Stimulated activated CD8-positive, alpha-beta memory T cell treated with anti-CD3 and anti-CD28 coated beads, Interleukin-15, amount 100 ng/mL, for 4 hours (primary cell): ENCODE measurements at places on chromosomes 2 and 18.

DNA sequence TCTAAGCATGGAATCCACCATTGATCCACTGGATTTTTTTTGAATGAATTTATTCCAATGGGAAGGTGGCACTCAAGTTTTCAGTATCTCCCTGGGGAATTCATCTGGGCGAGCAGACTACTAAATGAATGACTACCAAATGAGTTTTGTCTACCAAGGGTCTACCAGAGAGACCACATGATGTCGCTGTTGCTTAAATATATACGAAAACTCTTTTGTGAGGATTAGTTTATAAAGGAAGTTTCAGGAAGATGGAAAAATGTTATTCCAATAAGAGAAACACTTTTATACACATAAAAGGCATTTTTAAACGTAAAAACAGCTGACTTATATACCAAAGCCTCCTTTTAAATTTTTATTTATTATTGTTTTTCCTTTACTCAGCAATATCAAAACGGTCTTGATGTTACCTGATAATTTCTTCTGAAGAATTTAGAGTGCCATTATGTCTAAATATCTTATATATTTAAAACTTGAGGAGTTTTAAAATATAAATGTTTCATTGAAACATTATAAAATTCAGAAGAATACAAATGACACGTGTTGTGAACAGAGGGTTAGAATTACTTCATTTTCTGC, 139.7 kb downstream of the HRH4 start:
- no peak for DNase-seq

DNA sequence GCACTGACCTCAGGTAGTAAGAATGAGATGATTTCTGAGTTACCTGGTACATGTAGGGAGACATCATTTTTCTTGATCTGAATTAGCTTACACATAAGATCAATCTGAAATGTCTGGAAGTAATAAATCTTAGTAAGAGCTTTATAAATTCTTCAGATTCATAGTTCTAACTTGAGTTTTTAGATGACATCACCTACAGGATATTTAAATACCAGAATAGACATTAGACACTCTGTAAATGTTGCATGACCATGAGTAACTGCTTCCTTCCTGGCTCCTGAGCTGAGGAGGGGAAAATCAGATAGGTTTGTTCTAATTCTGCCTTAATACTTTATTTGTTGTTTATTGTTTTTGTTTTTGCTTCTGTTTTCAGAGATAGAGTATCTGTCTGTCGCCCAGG, 181.8 kb downstream of the PHLPP1 start:
- no peak for DNase-seq

GRCh38 chr2:238635647-238636051, 208.9 kb downstream of the ASB1 start:
- DNase-seq: no peak

DNA sequence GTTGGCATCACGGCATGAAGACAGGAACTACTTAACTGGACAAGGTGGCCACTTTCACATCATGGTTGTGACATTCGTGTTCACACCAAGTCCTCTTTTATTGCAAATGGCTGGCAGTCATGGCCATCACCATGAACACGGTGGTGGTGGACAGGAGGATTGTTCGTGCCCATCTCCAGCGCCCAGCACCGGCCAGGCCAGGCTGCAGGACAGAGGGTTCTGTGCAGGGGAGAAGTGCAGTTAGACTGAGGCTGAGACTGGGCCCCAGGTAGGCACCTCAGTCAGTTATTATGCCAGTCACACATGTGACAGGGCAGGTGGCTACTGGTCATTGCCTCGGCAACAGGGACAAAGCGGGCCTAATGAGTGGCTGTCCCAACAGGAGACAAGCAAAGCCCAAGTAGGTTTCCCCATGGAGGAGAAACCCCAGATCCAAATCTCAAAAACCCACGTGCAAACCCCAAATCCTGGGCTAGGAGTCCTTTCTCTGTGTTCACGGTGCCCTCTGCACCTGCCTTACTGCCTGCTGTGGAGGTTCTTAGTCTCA, 468.1 kb upstream of the MYT1L start:
- DNase-seq: no peak

DNA sequence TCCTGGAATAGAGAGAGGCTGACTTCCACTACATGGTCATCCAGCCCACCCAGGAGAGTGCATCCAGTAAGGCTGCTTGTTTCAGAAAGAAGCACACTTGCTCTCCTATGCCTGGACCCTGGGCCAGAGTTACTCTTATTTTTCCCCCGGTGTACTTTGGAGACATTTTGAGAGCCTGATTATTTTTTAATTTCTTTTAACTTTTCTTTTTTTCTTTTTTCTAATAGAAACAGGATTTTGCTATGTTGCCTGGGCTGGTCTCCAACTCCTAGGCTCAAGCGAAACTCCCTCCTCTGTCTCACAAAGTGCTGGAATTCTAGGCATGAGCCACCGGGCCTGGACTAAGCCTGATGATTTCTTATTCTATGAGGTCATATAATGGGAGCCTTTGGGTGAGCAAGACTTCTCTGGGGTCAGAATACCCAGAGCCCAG, 62.2 kb downstream of the RPL37A start:
- no peak for DNase-seq

GRCh38 chr2:12602661-12603060, 114.1 kb upstream of the TRIB2 start:
- DNase-seq: no peak

DNA sequence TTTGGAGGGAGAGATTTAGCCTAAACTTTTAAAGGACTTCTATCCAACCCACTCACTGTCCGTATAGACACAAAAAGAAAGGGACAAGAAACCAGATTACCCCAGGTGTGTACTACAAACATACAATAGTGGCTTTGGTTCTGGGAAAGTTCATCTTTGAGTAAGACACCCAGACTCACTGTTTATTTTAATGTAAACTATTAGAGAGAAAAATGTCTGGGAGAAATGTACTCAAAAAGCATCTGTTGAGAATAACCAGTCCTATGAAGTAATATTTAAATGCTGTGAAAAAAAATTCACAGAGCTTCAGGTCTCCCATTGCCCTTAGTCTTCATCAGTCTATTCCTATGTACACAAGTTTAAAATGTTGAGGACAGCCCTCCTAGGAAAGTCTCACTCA, 107.5 kb downstream of the SLC8A1 start:
- DNase-seq: no peak

GRCh38 chr2:218003981-218004419, 1.2 kb upstream of the TNS1 start:
- DNase-seq: no peak

DNA sequence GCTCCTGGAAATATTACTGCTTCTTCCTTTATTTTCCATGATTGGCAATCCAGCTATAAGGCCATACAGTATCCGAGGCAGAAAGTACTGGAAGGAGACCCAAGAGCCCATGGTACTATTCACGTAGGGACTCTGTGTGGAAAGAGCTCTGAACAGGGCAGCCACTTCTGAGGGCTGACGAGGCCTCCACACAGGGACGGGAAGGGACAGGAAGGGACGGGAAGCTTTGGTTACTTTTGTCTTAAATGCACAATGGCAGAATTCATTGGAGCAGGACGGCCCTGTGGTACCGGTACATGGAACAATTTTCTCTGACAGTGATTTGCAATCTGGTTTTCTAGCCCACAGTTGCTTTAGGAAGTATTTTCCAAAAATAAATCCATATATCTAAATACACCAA, 102.4 kb downstream of the MBP start:
- DNase-seq: no peak

- no peak for DNase-seq
Observed at GRCh38 chr2:109450574-109451273, 163.0 kb downstream of the SEPTIN10 start.
